ENCODE measurements at places on chromosomes 5 and 9. TPM values are rescaled to one million over a fixed set of nuclear protein-coding genes. Genes with fewer than 3 reads are reported as not detected.
A peak's percentile ranks its signal among the peaks of the same experiment; 100 is the strongest.

- peak; percentile 87 for DNase-seq
These were observed 7.0 kb downstream of the ASS1 start for GRCh38 chr9:130451509-130452388.

DNA sequence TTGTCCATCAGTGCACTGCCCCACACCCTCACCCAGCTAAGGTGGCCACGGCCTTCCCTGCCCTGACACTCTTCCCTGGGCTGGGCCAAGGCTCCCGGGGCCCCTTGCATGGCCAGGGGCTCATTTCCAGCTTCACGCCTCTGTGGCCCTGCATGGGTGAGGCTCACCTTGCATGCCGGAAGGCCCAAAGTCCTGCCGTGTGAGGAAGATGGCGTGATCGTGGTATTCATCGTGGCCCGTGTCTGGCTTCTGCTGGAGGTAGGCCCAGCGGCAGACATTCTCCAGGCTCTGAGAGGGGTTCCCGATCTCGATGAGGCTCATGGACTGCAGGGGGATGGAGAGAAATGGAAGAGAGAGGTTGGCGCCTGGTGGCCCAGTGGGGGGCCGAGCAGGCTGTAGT, 98.4 kb downstream of the ZNF354C start:
- no peak for DNase-seq

DNA sequence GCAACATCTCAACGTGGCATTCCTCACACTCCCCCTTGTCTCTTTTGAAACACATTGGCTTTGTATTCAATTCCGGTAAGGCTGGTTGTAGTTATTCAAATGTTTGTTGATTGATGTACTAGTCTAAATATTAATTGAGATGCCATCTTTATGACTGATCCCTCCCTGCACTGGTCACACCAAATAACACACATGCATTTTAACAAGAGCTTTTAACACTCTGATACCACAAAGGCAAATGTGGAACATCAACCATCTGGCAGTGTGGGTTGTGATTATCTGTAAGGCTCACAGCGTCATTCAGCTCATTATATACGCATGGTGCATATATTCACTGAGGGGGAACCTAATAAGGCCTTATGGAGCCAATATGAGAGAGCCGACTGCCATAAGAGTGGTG, 305.0 kb downstream of the TENT4A start:
- DNase-seq = no peak

DNA sequence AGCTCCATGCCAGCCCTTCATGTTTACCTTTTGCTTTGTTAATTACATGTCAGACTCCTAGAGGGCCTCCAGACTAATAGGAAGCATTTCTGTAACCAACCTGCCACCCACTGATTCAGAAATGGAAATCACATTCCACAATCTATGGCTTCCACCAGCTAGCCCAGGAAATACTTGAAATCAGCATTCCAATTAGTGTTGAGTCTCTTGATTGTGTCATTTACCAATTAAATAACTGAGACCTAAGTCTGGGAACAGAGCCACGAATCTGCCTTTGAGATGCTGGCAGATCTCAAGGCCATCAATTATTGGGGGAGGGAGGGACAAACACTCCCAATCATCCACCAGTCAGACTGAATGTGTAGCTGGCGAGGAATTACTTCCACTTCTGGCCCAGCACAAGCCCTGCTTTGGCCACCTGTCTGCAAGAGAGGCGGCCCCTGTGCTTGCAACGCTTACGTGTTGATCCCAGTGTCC, 27.4 kb upstream of the SAP30L start:
- no peak for DNase-seq

DNA sequence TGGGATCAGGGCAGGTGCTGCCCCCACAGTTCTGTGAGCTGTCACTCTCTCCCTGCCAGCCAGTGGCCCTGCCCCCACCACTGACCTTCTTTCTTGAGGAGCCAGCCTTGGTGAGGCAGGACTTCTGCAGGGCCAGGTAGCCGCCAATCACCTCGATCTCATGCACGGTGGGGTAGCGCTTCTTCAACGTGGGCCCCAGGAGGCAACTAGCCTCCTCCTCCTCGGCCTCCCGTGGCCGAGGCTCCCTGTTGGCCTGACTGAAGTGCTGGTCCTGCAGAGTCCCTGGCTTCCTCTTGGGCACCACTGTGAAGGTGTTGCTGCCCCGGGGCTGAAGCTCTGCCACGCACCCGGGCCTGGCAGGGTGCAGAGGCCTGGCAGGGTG, 1.6 kb downstream of the TPRN start:
- DNase-seq = no peak

- no peak for DNase-seq
These were observed 13.3 kb downstream of the SLC25A46 start for GRCh38 chr5:110751902-110752762.

The PCDH12 gene
- 3.0 TPM for total RNA-seq

The GMCL2 gene
- not detected for total RNA-seq

The TMEM215 gene
- total RNA-seq = not detected

The IFNA13 gene
- not detected for total RNA-seq
